NCI-H82 (cell line): ENCODE measurements at places on chromosomes 1 and 21.

GRCh38 chr1:7507285-7508019 is 263.6 kb upstream of the VAMP3 start:
- DNase-seq: no peak

DNA sequence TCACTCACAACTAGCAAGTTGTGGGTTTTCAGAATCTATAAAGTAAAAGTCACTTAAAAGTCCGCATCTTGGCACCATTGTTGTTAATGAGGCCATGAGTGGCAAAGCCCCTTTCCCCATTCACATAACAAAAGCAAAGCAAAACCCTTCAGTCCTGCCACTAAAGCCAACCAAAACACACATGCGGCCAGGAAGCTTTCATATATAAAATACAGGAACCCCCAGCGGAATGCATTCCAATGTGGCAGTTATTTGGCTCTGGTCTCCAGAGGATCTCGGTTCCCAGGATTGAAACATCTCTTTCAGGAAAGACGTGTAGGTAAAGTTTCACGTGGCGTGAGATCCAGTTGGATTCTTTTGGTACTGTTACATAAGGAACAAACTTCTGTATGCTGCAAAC is 2.5 kb upstream of the LBR start:
- DNase-seq: no peak

DNA sequence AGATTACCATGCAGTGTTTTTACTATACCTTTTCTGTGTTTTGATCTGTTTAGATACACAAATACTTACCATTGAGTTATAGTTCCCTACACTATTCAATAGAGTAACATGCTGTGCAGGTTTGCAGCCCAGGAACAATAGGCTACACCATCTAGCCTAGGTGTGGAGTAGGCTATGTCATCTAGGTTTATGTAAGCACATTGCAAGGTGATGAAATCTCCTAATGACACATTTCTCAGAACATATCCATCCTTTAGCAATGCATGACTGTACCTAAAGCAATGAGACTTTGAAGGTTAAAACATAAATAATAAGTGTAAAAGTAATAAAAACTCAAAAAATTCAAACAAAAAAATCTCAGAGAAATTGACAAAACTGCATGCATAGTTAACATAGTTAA is 358.6 kb downstream of the USH2A start:
- no peak for DNase-seq

DNA sequence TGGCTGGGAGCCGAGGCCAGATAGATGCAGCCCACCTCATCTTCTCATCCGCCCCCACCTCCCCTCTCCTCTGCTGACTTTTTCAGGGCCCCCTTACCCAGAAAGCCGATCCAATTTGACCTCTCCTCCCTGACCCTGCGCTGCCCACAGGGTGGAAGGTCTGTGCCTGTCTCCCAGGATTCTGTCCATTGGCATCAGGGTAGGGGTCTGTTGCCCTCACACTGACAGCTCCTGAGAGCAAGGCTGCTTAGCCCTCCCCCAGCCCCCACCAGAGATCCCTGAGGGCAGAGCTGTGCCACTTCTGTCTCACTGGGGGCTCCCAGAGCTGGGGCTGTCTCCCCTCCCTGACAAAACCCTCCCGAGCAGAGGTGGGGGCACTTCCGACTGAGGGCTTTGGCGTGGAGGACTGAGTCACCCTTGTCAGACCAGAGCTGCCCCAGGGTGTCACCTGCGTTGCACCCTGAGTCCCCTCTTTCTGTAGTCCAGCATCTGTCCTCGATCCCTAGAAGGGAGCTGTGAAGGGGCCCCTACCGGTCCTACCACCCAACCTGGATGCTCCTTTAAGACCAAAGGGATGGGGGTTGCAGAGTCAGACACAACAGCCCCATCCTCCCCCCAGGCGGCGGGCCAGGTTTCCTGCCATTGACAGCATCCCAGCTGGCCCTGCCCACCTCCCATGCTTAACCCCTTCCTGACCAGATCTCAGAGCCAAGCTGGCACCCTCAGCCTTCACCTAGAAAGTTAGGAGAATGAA is 2.4 kb upstream of the FAM110D start:
- peak; percentile 78 for DNase-seq

GRCh38 chr1:150999926-151000325 is 6.8 kb downstream of the MINDY1 start:
- DNase-seq: no peak

DNA sequence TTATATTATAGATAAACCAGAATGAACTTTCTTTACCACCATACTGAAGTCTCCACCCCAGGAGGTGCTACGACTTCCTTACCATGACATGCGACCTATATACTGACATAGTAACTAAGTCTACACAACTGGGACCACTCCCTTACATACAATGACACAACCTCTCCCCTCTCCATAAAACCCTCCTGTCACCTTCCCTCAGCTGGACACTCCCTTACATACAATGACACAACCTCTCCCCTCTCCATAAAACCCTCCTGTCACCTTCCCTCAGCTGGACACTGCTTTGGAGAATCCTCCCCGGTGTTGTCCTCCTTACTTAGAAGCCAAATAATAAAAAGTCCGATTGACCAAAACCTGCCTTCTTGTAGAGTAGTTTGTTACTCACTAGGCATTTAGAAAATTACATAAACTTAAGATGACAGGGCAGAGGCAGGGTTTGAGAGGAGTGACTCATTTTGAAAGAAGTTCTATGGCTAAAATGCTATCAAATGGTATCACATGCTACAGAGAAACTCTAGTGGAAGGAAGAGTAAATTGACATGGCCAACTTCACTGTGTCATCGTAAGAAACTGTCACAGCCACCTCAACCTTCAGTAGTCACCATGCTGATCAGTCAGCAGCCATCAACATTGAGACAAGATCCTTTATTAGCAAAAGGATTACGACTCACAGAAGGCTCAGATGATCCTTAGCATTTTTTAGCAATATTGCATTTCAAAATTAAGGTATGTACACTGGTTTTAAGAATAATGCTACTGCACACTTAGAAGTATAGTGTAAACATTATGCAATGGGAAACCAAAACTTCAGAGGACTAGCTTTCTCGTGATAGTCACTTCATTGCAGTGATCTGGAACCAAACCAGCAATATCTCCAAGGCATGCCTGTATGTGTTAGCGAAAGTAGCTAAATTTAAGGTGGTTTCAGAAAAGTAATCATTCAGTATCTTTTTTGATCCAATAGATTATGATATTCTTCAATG is 56.4 kb downstream of the AHCTF1 start:
- no peak for DNase-seq

- no peak for DNase-seq
Measured at GRCh38 chr21:42925114-42925926, at the start of gene ERVH48-1. TSS of gene ERVH48-1 (minus strand) at chr21:42925630. CDS start at chr21:42919006, 6,624 bp downstream.

DNA sequence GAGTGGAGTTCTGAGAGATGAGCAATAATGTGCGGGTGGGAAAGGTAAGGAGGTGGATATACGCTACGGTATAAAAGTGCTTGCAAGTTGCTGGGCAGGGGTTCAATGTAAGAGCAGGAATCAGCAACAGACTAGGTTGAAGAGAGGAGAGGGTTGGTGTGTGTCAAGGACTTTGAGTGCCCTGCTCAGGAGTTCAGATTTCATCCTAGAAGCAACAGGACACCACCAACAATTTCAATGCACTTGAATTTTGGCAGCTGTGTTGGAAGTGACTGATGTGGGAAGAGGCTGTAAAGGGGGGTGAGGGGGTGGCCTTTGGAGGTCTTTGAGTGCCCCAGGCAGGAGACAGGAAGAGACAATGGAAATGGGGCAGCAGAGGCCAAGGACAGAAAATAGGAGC is 57.3 kb downstream of the RHOU start:
- no peak for DNase-seq

DNA sequence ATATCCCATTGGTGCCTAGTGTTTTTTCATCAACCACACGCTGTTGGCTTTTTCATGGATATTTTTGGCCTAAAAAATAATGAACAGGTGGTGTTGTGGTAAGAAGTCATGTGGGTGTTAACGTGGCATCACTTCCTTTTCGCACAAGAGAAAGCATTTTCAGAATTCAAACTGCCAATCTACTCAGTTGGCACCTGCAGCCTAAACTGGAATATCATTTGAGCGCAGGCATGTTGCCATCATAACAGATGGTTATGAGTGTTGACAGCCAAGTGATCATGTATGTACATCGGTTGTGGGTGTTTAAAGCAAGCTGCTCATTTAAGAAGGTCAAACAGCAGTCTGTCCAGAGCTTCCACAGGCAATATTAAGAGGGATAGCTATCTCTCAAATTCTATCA is 1963.0 kb downstream of the NCAM2 start:
- no peak for DNase-seq

DNA sequence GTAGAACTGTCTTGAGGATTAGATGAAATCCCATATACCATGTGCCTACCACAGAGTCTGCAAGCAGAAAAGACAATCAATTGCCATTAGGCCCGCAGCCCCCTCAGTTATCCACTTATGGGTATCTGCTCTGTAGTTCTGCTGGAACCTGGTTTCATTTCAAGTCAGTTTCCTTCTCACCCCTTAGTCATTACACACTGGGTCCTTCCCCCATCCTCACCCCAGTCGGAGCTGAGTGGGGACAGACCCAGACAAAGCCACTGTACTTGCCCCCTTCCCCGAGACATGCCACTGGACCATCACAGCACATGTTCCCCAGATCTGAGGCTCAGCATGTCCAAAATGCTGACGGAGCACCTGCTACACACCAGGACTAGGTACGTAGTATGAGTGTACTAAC is 21.2 kb downstream of the PGLYRP3 start:
- DNase-seq: no peak

GRCh38 chr1:25103164-25103795 is 129.0 kb downstream of the SYF2 start:
- no peak for DNase-seq

DNA sequence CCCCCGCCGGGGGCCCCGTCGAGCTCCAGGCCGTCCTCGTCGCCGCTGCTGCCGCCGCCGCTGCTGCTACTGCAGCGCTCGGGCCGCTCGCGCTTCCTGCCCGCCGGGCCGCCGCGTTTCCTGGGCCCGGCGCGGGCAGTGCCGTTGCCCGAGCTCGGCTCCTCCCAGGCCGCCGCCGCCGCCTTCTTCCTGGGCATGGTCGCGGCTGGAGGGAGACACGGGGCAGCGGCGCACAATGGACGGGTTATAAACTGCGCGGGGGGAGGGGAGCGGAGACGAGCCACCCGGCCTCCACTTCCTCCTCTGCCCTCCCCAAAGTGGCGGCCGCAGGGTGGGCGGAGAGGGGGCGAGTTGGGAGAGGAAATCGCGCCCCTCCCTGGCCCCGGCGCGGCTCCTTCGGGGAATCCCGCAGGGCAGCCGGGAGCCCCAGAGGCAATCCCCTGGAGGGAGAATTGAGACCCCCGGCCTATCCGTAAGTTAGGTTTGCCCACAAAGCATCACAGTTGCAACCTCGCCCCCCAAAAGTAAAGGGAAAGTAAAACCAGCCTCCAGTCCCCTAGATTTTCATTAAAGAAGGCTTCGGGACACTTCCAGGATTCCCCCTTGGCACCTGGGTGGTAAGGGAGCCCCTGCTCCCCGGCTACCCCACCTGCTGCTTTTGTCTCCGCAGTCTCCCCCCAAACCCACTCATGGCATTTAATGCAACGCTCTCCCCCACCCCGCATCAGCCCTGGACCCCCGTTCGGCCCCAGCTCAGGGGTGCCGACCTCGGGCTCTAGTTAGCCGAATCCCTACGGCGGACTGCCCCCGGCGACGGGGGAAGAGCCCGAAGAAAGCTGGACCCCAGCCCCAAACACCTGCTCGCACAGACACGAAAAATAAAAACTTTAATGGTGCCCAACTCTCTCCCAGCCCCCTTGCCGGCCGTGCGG is 893 bp downstream of the RCC2 start:
- DNase-seq: peak; percentile 87

- DNase-seq: no peak
Measured at GRCh38 chr1:202619505-202619904, 90.7 kb downstream of the SYT2 start.
